ENCODE measurements at places on chromosomes 7 and 10.

GRCh38 chr10:59373071-59373470 lies 10.7 kb upstream of the FAM13C start:
- H3K4me1 ChIP-seq, result no peaks in the 10 kb centered on the region
- no peak overlapping the region for H3K27ac ChIP-seq
- H3K4me3 ChIP-seq, result no peak overlapping the region
- no peaks in the 10 kb centered on the region for H3K36me3 ChIP-seq

DNA sequence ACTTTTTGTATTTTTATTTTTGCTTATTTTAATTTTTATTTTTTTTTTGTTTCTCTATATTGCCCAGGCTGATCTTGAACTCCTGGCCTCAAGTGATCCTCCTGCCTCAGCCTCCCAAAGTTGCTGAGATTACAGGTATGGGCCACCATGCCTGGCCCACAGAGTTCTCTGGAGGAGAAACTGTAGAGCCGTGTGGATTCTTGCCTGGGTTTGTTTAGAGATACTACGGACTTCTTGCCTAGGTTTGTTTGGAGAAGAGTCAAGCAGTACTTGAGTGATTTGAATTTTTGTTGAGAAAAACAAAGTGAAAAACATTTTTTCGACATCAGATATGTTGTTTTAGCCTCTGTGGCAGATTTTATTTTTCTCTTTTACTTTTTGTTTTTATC lies 99.0 kb downstream of the CAMK1D start:
- no peaks in the 10 kb centered on the region for H3K27me3 ChIP-seq
- no peak for DNase-seq
- H3K27ac ChIP-seq, result peak overlapping the region; percentile 91
- H3K4me3 ChIP-seq, result peak overlapping the region; percentile 67
- H3K4me1 ChIP-seq, result peaks cover 76% of the 10 kb centered on the region
- no peaks in the 10 kb centered on the region for H3K36me3 ChIP-seq

- no peak for DNase-seq
- no peak overlapping the region for H3K27ac ChIP-seq
- H3K36me3 ChIP-seq, result peaks cover 40% of the 10 kb centered on the region
- H3K4me3 ChIP-seq, result no peak overlapping the region
- H3K27me3 ChIP-seq, result no peaks in the 10 kb centered on the region
These were observed 29.9 kb downstream of the ZC3HC1 start for GRCh38 chr7:130021105-130021834.

- H3K27me3 ChIP-seq, result no peaks in the 10 kb centered on the region
- H3K4me1 ChIP-seq, result peaks cover 27% of the 10 kb centered on the region
- peak overlapping the region; percentile 87 for H3K4me3 ChIP-seq
- peak; percentile 84 for DNase-seq
- no peaks in the 10 kb centered on the region for H3K36me3 ChIP-seq
- H3K27ac ChIP-seq, result peak overlapping the region; percentile 97
These were observed 734 bp downstream of the ABCB4 start for GRCh38 chr7:87474533-87475358.

- H3K27ac ChIP-seq, result no peak overlapping the region
- peaks cover 34% of the 10 kb centered on the region for H3K4me1 ChIP-seq
- H3K36me3 ChIP-seq, result peaks cover 3% of the 10 kb centered on the region
- DNase-seq, result no peak
These were observed 25.1 kb downstream of the HHEX start for GRCh38 chr10:92714872-92715271.

All from stimulated activated naive B cell treated with anti-CD40 and anti-IgM and Interleukin-4, amounts not matched to agents 10 μg/mL and 1 μg/mL and 100 μg/mL, for 72 hours (primary cell).